ENCODE measurements at places on chromosomes 1 and 21.

DNA sequence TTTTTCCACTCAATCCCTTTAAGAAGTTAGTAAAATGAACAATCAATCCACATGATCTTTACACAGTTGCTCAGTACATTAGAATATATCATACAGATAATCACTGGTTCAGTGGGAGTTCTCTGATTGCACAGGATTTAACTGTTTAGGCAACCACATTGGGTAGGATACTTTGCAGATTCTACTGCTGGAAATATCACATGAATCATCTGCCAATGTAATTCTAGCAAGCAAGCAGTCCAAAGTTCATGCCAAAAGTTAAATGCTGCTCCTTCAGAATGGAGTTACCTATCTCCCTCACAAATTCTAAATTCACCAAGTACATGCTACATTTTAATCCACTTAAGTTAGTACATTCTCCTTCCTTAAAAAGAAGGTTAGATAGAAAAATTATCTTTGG, 52.4 kb downstream of the NEGR1 start:
- no peak for DNase-seq

- no peak for DNase-seq
These were observed 188.1 kb downstream of the TGFBR3 start for GRCh38 chr1:91697861-91698260.

DNA sequence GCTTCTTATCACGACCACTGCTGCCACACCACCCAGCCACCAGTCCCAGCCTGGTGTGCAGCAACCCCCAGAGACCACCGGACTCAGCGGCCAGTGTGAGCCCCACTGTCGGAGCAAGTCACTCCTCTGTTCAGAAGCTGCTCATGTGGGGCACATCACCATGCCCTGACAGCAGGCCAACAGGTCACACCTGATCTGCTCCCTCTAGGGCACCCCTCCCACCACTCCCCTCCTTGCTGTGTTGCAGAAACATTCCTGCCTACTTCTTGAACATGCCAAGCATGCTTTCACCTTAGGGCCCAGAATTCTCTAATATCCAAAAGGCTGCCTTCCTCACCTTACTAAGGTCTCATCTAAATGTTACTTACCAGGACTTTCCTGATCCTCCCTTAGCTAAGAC, 146.5 kb downstream of the SLC45A1 start:
- DNase-seq, result no peak

DNA sequence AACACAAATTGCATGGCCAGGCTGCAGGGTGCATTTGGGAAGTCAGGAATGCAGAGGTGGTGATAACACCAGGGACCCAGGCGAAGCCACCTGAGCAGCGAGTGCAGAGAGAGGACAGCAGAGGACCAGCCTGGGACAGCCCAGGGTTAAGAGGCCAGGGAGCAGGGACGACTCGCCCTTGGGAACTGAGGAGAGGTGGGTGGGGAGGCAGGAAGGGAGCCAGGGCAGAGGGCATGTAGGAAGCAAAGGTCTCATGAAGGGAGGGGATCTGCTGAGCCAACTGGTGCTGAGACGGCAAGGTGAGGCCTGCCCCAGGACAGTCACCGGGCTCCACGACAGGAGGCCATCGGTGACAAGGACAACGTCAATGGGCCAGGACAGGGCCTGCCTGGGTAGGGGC, 16.4 kb downstream of the KIF17 start:
- no peak for DNase-seq

DNA sequence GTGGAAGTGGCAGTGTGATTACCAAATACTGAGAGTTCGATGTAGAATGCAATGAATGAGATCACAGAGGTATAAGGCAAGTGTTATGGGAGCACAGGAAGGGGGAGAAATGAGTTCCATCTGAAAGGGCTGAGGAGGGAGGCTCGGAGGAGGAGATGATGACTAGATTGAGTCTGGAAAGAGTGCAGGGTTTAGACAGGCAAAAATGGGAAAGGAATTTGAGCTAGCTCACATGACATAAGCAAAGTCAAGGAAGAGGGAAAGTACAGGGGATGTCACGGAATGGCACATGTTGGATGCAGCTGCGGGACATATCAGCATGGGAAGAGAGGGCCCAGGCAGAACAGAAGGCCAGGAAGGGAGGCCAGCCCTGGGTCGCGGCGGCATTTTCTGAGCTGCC, 132.7 kb downstream of the RUNX1 start:
- no peak for DNase-seq

DNA sequence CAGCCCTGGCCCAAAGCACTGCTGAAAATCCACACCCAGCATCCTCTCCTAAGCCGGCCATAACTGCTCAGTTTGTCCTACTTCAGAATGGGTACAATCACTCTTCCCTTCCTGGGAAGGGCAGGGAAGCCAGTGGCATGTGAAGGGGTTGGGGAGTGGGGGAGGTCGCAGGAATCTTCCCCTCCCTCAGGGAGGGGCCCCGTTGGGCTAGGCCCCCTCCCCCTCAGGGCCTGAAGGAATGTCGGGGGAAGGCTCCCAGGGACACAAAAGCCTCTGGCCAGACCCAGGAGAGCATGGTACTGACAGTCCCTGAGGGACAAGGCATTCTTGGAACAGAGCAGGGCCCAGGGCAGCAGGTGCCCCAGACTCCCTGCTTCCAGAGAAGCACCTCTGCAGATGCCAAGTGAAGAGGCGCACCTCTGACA, 1.2 kb downstream of the ELOVL1 start:
- DNase-seq, result no peak

- no peak for DNase-seq
These were observed 77.8 kb downstream of the RWDD3 start for GRCh38 chr1:95311762-95312161.

GRCh38 chr1:232932486-232933425, 17.7 kb upstream of the NTPCR start:
- DNase-seq, result no peak

DNA sequence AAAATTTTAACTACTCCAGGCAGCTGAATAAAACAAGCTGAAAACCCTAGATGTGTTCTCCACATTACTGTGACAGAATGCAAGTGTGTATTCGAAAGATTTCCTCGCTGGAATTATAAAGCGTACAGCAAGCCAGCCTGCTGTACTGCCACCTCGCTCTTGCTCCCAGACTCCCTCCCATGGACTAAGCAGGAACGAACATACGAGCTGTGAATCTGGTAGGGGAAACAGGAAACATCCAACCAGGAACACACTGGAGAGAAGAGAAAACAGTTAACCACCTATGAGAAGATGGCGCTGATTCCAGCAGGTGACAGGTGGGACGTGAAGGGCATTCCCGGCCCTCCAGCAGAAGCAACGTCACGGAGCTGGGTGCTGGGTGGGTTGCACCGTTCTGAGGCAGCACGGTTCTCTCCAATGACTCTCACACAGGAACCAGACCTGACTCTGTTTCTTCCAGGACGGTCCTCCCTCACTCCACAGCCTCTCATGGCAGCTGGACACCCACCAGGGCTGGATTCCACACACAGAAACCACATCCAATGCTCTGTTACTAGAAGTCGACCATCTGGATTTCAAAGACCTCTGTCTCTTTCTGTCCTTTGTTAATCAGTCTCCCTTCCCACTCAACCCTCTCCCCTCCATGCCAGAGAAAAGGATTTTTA, 219.2 kb downstream of the RERE start:
- no peak for DNase-seq

- DNase-seq, result no peak
These were observed 30.6 kb downstream of the POFUT2 start for GRCh38 chr21:45256912-45257672.

- no peak for DNase-seq
These were observed 466 bp downstream of the VPS26C start for GRCh38 chr21:37266515-37267221.

DNA sequence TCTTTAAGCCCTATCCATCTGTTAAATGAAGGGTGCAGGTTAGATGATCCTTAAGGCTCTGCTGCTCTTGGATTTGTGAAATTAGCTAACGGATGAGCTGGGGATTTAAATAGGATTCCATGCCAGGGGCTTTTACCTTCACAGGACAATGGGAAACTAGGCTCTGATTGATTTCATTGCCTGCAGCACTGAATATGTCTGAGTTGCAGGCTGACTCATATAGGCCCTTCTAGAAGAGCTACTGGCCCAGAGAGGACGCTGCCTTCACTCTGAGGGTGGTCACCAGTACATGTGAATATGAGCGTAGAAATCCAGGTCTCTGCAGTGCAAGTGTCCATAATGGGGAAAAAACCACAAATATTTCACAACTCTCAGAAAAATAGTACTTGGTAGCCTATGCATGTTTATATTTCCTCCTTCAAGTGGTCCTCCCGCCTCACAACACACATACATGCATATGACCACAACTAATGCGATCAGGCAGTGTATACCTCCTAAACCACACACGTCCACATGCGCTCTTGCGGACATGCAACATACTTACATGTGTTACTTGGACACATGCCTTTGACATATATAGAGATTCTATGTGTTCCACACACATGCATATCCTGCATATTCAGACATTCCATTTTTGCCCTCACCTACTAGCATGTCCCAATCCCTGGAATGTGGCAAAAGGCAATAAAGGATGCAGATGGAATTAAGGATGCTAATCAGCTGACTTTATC, 233.8 kb upstream of the JUN start:
- DNase-seq, result no peak

- no peak for DNase-seq
These were observed 20.8 kb upstream of the BTG2 start for GRCh38 chr1:203284411-203285123.

DNA sequence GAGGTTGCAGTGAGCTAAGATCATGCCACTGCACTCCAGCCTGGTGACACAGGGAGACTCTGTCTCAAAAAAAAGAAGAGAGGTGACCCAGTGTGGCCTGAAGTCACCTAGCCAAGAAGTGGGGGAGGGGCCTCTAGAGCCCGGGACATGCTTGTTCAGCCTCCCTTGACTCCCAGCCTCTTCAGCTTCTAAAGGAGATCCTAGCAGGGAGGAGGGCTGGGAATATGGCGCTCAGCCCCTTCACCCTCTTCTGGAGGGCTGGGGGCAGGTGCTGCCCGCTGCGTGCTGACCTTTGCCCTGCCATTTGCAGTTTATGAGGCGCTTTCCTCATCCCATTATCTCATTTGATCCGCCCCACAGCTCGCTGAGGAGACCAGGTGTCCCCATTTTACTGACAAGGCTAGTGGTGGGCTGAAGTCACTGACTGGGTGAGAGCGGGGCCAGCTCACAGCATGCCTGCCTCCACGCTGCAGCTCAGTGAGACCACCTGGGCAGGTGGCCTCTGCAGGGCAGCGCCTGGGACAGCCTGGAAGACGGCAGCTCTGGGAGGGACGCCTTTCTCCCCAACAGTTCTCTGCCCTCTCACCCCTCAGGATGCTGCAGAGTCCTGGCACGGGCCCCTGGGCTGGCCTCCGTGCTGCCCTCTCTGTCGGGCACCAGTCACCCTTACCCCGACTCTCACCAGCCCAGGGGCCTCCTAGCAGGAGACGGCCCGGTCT, 7.5 kb downstream of the ELF3 start:
- no peak for DNase-seq

GRCh38 chr21:44720170-44720569, 8.8 kb upstream of the TSPEAR start:
- DNase-seq, result no peak

- no peak for DNase-seq
These were observed 3.0 kb downstream of the YARS1 start for GRCh38 chr1:32813941-32814739.

- DNase-seq, result no peak
These were observed 28.0 kb downstream of the SYDE2 start for GRCh38 chr1:85172684-85173337.

- no peak for DNase-seq
These were observed 2.2 kb downstream of the TENT5B start for GRCh38 chr1:27010226-27010994.

DNA sequence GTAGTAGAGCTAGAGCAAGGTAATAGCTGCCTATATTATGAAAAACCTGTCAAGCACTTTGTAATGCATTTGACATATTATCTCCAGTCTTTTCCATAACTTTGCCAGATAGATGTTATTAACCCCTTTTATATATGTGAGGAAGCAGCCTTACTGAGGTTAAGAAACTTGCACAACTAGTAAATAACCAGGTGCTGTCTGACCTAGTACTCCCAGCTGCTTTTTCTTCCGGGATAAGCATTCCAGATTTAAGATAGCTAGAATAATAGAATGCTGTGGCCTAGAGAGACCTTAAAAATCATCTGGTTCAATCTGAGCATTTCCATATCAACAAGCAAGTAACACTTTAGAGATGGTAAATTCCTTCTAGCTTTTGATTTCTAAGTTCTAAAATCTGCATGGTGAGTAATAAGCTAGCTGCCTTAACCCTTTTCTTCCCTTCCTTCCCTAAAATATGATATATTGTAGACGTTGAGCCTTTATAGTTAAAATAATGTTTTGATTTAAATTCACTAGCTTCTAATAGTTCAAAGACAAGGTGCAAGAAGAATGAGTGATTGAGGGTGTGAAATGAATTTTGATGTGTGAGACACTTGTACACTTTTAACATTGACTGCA, 1.8 kb downstream of the SH3GLB1 start:
- no peak for DNase-seq

DNA sequence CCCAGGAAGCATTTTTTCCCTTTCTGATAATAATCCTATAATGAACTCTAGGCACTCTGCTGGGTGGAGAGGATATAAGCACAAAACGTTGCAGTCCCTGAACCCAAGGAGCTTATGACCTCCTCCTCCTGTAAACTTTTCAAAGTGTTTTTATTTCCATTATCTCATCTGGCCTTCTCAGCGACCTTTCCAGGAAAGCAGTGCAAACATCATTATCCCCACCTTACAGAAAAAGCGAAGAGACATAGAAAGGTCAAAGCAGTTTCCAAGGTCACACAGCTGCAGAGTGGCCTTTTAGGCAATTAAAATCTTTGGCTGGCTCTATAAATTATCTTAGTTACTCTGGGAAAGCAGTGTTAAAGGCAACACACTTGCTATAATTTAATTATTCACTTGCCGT, 63.8 kb downstream of the OLFML3 start:
- DNase-seq, result no peak

DNA sequence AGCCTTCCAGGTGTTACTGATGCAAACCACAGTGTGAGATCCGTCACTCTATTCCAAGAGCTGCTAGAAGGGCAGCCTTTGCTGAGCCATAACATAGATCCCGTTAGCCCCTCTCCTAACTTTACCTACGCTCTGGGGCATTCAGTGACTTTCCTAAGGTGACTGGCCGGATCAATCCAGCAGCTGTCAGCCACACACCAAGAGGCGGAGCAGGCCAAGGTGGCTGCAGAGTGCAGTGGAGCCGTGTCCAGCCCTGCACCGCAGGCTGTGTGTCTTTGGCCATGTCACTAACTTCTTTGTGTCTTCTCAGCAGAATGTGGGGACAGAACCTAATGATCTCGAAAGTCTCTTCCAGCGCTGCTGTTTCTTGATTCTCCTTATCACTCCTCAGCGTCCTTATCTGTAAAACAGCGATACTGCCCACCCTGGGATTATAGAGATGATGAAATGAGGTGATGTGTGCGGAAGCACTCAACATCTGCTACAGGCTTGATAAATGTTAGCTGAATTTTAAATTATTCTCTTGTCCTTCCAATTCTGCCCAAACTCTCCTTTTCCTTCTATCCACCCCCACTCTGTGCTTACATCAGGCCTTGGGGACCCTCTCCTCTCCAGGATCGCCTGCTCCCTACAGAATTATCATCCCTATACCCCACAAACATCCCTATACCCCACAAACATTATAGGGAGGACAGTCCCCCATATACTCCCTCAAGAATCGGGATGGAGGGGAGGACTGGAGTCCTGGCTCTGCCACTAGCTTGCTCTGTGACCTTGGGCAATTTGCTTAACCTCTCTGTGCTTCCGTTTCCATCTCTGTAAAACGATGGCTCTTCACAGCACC, 25.8 kb upstream of the LRRN2 start:
- DNase-seq, result no peak
